ENCODE measurements at places on chromosomes 6 and 20.

GRCh38 chr6:148533309-148534107, 190.9 kb downstream of the SASH1 start:
- no peak for DNase-seq

GRCh38 chr6:14867802-14868201, 378.1 kb upstream of the JARID2 start:
- no peak for DNase-seq

DNA sequence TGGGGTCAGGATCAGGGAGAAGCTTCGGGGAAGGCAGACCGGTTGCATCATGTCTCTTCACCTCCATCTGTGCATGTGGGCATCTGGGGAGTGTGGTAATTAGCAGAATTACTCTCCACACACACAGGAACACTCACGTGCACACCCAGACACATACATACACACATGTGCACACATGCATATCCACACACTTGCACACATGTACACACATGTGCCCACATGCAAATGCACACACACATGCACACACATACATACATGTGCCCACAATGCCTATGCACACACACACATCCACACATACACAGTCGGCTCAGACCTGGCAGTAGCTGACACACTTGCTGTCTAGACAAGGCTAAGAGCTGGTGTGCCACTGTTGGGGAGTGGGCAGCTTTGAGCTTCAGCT, 212.3 kb upstream of the PMEPA1 start:
- DNase-seq = no peak

GRCh38 chr20:3801846-3802245, 5.7 kb downstream of the CDC25B start:
- DNase-seq = peak; percentile 81

GRCh38 chr6:155604991-155605390, 149.4 kb upstream of the NOX3 start:
- no peak for DNase-seq

GRCh38 chr6:20217891-20218290, 5.6 kb upstream of the MBOAT1 start:
- DNase-seq = no peak

DNA sequence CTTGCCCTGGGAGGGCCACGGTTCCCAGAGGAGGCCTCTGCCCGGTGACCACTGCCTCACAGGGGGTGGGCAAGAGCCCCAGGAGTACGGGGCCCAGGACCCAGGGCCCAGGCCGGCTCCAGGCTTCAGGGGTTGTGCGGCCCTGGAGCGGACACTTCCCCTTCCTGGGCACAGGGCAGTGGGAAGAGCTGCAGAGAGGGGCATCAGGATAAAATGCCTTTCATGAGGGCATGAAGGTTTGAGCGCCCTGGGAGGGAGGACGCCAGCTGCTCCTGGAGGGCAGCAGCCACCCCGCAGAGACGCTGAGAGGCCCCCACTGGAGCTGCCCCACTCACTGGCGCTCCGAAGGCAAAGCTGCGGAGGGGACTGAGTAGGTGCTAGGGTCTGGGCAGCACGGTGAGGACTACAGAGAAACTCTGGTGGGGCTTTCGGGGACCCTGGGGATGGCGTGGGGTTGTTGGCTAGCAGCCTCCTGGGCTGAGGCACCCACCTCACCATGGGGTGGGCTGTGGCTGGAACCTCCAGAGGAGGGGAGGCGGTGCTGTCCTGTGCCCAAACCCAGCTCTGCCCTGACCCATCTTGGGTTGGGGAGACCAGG, 10.4 kb downstream of the LAMA5 start:
- no peak for DNase-seq

DNA sequence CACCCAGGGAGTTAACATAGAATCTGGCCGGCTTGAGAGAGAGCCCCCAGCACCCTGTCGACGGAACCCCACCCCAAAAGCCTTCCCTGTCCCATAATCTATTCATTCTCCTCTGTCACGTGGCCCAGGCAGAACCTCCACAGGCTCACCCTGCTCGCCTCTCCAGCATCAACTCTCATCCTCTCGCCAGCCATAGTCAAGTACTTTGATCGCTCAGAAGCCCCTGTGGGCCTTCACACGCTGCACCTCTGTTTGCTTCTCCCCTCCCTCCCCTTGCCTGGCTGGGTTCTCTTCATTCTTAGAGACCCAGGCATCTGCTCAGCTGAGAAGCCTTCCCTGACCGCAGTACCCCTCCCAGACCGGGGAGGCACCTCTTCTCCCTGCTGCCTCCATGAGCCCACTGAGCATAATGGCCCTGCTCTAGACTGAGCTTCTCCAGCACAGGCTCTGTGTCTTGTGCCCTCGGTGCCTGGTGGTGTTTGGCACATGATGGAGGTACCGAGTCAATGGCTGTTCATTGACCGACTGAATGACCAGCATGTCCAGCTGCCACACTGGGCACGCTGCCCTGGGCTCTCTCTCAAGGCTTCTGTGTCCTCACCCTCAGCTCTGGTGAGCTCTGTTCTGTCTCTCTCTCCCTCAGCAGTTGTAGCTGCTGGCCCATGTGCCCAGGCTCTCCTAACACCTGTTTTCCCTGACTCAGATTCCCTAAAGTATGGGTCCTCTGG, 33.7 kb downstream of the PKIG start:
- DNase-seq = peak; percentile 54

- peak; percentile 44 for DNase-seq
Measured at GRCh38 chr20:906001-906520, 10.1 kb downstream of the ANGPT4 start.

DNA sequence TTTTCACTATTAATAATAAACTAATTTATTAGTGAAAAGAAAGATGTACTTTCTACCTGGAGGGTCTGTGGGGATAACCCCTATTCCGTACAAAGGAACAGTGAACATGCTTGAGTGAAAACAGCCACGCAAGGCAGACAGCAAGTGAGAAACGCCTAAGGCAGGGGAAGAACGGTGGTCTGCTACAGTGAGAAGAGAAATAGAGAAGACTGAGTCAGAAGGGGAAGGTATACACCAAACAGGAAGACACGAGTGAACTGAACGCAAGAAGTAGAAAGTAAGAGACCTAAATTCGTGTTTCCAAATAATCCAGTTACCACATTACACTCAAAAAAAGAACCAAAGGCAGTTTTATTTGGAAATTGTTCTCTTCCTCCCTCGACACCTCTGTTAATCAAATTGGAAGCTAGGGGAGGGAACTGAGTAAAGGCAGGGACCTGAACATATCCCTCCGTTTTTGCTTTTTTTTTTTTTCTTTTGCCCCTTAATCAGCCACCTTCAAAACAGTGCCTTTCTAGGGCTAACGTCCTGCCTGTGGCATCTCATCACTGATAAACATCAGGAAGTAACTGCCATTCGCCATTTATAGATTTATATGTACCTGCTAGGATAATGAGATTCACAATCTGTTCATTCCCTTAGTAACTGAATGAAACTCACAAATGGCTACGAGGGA, 48.9 kb downstream of the ATXN1 start:
- DNase-seq = no peak

- DNase-seq = no peak
Measured at GRCh38 chr6:54059683-54060082, 51.6 kb upstream of the MLIP start.

DNA sequence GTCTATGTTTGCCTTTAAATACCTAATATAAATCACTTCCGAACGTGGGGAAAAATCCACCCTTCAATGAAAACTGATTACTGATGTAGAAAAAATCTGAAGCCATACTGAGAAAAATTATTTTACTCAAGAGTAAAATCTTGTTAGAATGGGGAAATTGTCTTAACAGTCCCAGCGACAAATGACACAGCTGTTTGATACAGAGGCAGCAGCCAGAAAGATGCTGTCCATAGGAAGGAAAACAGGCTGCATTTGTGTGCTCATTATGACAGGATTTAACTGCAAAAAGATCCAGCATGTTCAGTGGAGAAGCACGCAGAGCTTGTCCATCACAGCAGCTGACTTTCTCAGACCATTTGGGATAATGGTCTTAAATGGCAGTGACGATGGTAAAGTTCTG, 443.0 kb downstream of the TFAP2B start:
- no peak for DNase-seq

GRCh38 chr20:60680554-60680953, 571.5 kb upstream of the CDH4 start:
- no peak for DNase-seq
